IMR-90 (cell line): ENCODE measurements at places on chromosomes 7 and 10. TPM values are rescaled to one million over a fixed set of nuclear protein-coding genes. Genes with fewer than 3 reads are reported as not detected.

RASA4B gene
- 1.8 and 3.3 TPM in 2 replicates for total RNA-seq

DNA sequence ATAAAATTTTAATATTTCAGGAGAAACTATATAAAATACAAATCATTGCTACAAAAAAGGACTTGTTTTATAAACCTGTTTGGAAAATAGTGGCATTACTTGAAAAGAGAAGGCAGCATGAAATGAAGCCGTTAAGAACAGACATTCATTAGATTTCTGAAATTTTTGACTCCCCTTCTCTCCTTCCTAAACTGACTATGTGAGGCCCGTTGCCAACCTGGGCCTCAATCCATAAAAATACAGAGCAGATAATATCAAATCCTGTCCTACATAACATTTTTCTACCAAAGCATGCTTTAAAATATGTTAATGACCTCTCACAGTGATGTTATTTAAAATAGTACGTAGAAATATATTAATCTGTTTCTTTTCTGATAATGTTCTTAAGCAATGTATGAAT, 34.5 kb upstream of the ING3 start:
- no peaks in the 10 kb centered on the region for H3K36me3 ChIP-seq
- no peaks in the 10 kb centered on the region for H3K4me1 ChIP-seq
- H3K4me3 ChIP-seq: no peak overlapping the region
- no peaks in the 10 kb centered on the region; the same call in 1 of the 2 replicates for H3K27me3 ChIP-seq
- no peak overlapping the region for H3K27ac ChIP-seq

GPR26 gene
- total RNA-seq: not detected in 2 replicates

GRCh38 chr10:113132591-113133121, 182.6 kb downstream of the TCF7L2 start:
- H3K27me3 ChIP-seq: no peaks in the 10 kb centered on the region
- peak; percentile 32 for DNase-seq
- peaks cover 14% of the 10 kb centered on the region for H3K4me1 ChIP-seq
- H3K4me3 ChIP-seq: no peak overlapping the region
- H3K36me3 ChIP-seq: peaks cover 2% of the 10 kb centered on the region; the same call in 1 of the 2 replicates
- H3K27ac ChIP-seq: peak overlapping the region; percentile 84; the same call in 1 of the 2 replicates

DNA sequence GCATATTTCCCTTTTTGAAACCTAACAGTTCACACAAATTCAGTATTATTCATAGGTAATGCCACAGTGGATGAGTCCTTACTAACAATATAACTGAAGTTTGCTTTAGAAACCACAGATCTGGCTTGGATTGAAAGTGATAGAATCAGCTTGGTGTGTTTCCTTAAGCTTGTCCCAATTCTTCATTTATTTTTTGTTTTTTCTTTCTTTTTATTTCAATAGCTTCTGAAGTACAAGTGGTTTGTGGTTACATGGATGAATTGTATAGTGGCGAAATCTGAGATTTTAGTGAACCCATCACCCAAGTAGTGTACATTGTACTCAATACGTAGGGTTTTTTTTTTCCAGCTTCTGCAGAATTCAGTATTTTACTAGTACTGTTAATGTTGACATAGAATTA, 518.2 kb upstream of the SEMA3D start:
- no peak overlapping the region for H3K4me3 ChIP-seq
- H3K27ac ChIP-seq: no peak overlapping the region
- H3K27me3 ChIP-seq: no peaks in the 10 kb centered on the region
- no peaks in the 10 kb centered on the region for H3K36me3 ChIP-seq
- no peak for DNase-seq

GRCh38 chr7:39952374-39952773, 2.3 kb downstream of the CDK13 start:
- peaks cover 3% of the 10 kb centered on the region; the same call in 1 of the 2 replicates for H3K36me3 ChIP-seq
- H3K4me1 ChIP-seq: peaks cover 9% of the 10 kb centered on the region
- peak; percentile 54 for DNase-seq
- H3K27ac ChIP-seq: no peak overlapping the region
